Tibial nerve (tissue), 4 donors: ENCODE measurements at places on chromosomes 12 and 14. TPM values are rescaled to one million over a fixed set of nuclear protein-coding genes. Genes with fewer than 3 reads are reported as not detected.

- no peaks in the 10 kb centered on the region for H3K36me3 ChIP-seq
- DNase-seq, result no peak
- H3K27ac ChIP-seq, result no peak overlapping the region
- no peak overlapping the region for H3K4me3 ChIP-seq
These were observed 41.7 kb downstream of the TSPAN19 start for GRCh38 chr12:84994426-84994825.

The FAM186B gene
- 0.98 TPM for total RNA-seq

The GLT1D1 gene
- not detected for total RNA-seq

The JAG2 gene
- total RNA-seq, result 7.4 TPM

The SRGAP1 gene
- total RNA-seq, result 23.1 TPM

DNA sequence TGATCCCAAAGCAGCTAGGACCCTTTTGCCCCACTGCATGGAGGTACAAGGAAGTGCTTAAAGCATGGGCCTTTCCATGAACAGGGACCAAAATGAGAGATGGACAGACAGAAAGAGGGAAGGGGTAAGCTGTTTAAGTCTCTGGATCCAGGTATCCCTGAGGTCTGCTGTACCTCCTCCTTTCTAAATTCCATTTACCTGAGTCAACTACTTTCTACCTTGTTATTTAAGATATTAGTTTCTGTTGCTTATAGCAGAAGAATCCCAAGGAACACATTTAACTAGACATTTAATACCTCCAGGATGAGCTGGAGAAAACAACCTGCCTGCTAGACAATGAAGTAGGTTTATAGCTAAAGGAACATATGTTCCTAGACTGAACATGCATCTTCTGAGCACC is 157.6 kb upstream of the TMCC3 start:
- no peak for DNase-seq
- H3K4me1 ChIP-seq, result no peaks in the 10 kb centered on the region
- no peak overlapping the region for H3K27ac ChIP-seq
- no peaks in the 10 kb centered on the region for H3K36me3 ChIP-seq
- H3K4me3 ChIP-seq, result no peak overlapping the region
- no peaks in the 10 kb centered on the region for H3K27me3 ChIP-seq

- no peak for DNase-seq
- no peaks in the 10 kb centered on the region for H3K27me3 ChIP-seq
- peaks cover 42% of the 10 kb centered on the region for H3K4me1 ChIP-seq
- H3K36me3 ChIP-seq, result no peaks in the 10 kb centered on the region
These were observed 5.9 kb downstream of the GSG1 start for GRCh38 chr12:13097491-13098011.

- no peaks in the 10 kb centered on the region for H3K27me3 ChIP-seq
- no peaks in the 10 kb centered on the region for H3K4me1 ChIP-seq
- no peaks in the 10 kb centered on the region for H3K36me3 ChIP-seq
- H3K4me3 ChIP-seq, result no peak overlapping the region
- no peak for DNase-seq
- H3K27ac ChIP-seq, result no peak overlapping the region
These were observed 359.8 kb downstream of the EGLN3 start for GRCh38 chr14:33590891-33591630.

DNA sequence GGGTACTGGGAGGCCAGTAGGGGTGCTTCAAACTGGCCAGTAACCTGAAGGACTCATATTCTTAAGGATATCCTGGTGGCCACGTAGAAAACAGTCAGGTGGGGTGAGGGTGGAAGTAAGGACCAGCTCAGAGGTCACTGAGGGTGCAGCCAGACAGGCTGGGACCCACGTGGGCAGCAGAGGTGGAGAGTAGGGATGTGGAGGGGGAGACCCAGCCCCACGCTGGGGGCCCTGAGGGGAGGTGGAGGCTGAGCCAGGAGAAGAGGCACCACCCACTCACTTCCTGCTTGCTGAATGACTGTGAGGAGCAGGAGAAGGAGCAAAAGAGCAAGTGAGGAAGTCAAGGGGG is 12.6 kb upstream of the SERPINA3 start:
- peaks cover 58% of the 10 kb centered on the region for H3K4me1 ChIP-seq
- no peak for DNase-seq
- no peaks in the 10 kb centered on the region for H3K27me3 ChIP-seq
- no peak overlapping the region for H3K4me3 ChIP-seq

DNA sequence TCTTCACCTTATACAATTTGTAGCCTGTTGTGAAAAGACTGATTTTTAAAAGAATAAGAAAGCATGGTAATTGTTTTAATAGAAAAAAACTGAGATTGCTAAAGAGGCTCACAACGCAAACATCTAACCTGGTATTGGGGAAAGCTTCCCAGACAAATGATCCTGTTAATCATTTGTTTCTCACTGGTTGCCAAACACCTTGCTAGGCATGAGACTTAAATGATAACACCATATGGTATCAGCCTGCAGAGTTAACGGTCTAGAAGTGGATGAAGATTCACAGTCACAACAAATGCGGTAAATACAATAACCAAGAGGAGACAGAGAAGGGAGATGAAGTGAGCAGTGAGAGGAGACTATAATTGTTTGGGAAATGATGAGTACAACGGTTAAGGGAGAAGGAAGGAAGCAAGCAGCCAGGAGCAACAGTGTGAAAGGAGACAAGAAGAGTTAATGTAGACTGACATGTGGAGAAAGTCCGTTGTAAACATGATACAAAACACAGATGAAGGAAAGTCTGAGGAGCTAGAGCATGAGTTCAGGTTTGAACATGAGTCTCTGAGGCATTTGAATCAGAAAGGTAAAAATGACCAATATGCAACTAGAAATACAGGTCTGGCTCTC is 19.8 kb downstream of the GXYLT1 start:
- no peak overlapping the region for H3K4me3 ChIP-seq
- H3K4me1 ChIP-seq, result no peaks in the 10 kb centered on the region
- no peaks in the 10 kb centered on the region for H3K36me3 ChIP-seq
- no peak overlapping the region for H3K27ac ChIP-seq
- no peak for DNase-seq

- no peak for DNase-seq
- H3K27ac ChIP-seq, result peak overlapping the region; percentile 84
- H3K27me3 ChIP-seq, result no peaks in the 10 kb centered on the region
- no peaks in the 10 kb centered on the region for H3K36me3 ChIP-seq
- H3K4me1 ChIP-seq, result peaks cover 46% of the 10 kb centered on the region
- H3K4me3 ChIP-seq, result no peak overlapping the region
These were observed 6.5 kb upstream of the LGALS3 start for GRCh38 chr14:55122440-55122986.

The GLS2 gene
- 2.1 TPM for total RNA-seq

GRCh38 chr14:65015391-65015790 is 28.7 kb downstream of the FNTB start:
- no peaks in the 10 kb centered on the region for H3K27me3 ChIP-seq
- no peak for DNase-seq
- no peak overlapping the region for H3K27ac ChIP-seq

- DNase-seq, result no peak
- no peaks in the 10 kb centered on the region for H3K27me3 ChIP-seq
- no peaks in the 10 kb centered on the region for H3K36me3 ChIP-seq
These were observed 46.5 kb downstream of the FBXO34 start for GRCh38 chr14:55317542-55318306.

The SMIM41 gene
- total RNA-seq, result 50.6 TPM

The DUSP16 gene
- total RNA-seq, result 16.8 TPM

The GUCY2C gene
- not detected for total RNA-seq

The C12orf56 gene
- 11.6 TPM for total RNA-seq

GRCh38 chr14:89444516-89445125 is 27.6 kb upstream of the FOXN3 start:
- no peak for DNase-seq
- peaks cover 13% of the 10 kb centered on the region for H3K4me1 ChIP-seq
- no peaks in the 10 kb centered on the region for H3K36me3 ChIP-seq
- H3K27me3 ChIP-seq, result no peaks in the 10 kb centered on the region
- H3K4me3 ChIP-seq, result no peak overlapping the region
- no peak overlapping the region for H3K27ac ChIP-seq

The CBLN3 gene
- 3.3 TPM for total RNA-seq

The LBHD2 gene
- not detected for total RNA-seq

The PRIMA1 gene
- 29.8 TPM for total RNA-seq

GRCh38 chr14:105212541-105213300 is 31.6 kb upstream of the NUDT14 start:
- H3K27ac ChIP-seq, result no peak overlapping the region
- H3K27me3 ChIP-seq, result no peaks in the 10 kb centered on the region
- H3K36me3 ChIP-seq, result peaks cover 89% of the 10 kb centered on the region
- no peaks in the 10 kb centered on the region for H3K4me1 ChIP-seq
- no peak overlapping the region for H3K4me3 ChIP-seq

GRCh38 chr14:105531088-105531893 is 4.9 kb downstream of the TMEM121 start:
- no peak overlapping the region for H3K4me3 ChIP-seq
- H3K27ac ChIP-seq, result no peak overlapping the region
- peaks cover 33% of the 10 kb centered on the region for H3K36me3 ChIP-seq
- peaks cover 27% of the 10 kb centered on the region for H3K4me1 ChIP-seq
- H3K27me3 ChIP-seq, result no peaks in the 10 kb centered on the region

The PAPOLA gene
- total RNA-seq, result 140 TPM

DNA sequence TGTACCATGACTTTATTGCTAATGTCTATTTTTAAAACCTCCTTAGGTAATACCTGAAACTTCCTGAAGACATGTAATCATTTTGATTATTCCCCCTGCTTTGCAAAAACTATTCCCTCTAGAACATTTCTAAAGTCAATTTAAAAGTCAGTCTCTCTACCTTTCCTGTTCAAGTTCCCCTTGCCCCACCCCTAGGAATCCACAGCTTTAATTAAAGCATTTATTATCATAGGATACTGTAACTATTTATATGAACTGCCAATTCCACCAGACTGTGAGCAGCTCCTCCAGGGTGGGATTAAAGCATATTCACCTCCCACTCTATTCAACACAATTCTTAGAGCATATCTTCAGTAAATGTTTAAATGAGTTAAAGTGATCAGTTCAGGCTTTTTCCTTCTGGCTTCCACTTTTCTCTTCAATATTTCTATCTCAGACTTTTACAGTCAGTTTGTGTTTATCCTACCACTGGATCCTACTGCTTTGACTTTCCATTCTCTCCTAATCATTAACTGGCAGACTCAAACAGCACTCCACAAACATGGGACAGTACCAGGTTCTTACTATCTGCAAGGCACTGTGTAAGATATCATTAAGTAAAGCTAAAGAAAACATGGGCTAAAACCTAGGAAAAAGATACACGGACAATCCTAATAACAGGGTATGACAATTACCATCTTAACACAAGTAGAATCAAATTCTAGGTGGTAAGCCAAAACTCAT is 39.1 kb downstream of the PTPN21 start:
- H3K4me1 ChIP-seq, result no peaks in the 10 kb centered on the region
- no peak overlapping the region for H3K27ac ChIP-seq
- no peaks in the 10 kb centered on the region for H3K27me3 ChIP-seq
- DNase-seq, result no peak
- peaks cover 23% of the 10 kb centered on the region for H3K36me3 ChIP-seq
- H3K4me3 ChIP-seq, result no peak overlapping the region

DNA sequence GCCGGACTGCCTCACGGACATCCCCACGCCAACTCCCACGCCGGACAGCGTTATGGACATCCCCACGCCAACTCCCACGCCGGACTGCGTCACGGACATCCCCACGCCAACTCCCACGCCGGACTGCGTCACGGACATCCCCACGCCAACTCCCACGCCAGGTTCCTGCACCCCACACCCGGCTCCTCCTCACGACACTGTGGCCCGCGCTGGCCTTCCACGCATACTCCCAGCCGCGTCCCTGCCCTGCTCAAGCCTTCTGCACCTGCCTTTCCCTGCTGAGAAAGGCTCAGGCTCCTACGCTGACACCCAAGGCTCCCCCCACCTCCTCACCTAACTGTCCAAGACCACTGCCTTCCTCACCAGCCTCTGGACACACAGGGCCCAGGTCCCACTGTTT is 9.7 kb downstream of the CACNA2D4 start:
- no peak for DNase-seq
- peaks cover 6% of the 10 kb centered on the region for H3K4me1 ChIP-seq
- H3K4me3 ChIP-seq, result no peak overlapping the region
- no peaks in the 10 kb centered on the region for H3K36me3 ChIP-seq

The ASCL1 gene
- 1.6 TPM for total RNA-seq

GRCh38 chr14:103366741-103367140 is 18.5 kb upstream of the MARK3 start:
- no peak overlapping the region for H3K4me3 ChIP-seq
- no peaks in the 10 kb centered on the region for H3K27me3 ChIP-seq
- no peaks in the 10 kb centered on the region for H3K36me3 ChIP-seq
- H3K4me1 ChIP-seq, result no peaks in the 10 kb centered on the region
- no peak for DNase-seq

GRCh38 chr12:80936642-80937390 is 918 bp downstream of the LIN7A start:
- peak overlapping the region; percentile 69 for H3K4me3 ChIP-seq
- H3K4me1 ChIP-seq, result no peaks in the 10 kb centered on the region
- no peaks in the 10 kb centered on the region for H3K36me3 ChIP-seq
- no peak for DNase-seq
- peak overlapping the region; percentile 82 for H3K27ac ChIP-seq
- H3K27me3 ChIP-seq, result no peaks in the 10 kb centered on the region

The PLBD1 gene
- 12.0 TPM for total RNA-seq

- no peaks in the 10 kb centered on the region for H3K36me3 ChIP-seq
- no peak overlapping the region for H3K27ac ChIP-seq
- H3K4me3 ChIP-seq, result no peak overlapping the region
- no peak for DNase-seq
- H3K4me1 ChIP-seq, result peaks cover 1% of the 10 kb centered on the region
- no peaks in the 10 kb centered on the region for H3K27me3 ChIP-seq
These were observed 11.5 kb upstream of the KRT78 start for GRCh38 chr12:52860102-52860823.

- no peaks in the 10 kb centered on the region for H3K4me1 ChIP-seq
- DNase-seq, result no peak
- no peaks in the 10 kb centered on the region for H3K36me3 ChIP-seq
- peak overlapping the region; percentile 77 for H3K4me3 ChIP-seq
- no peaks in the 10 kb centered on the region for H3K27me3 ChIP-seq
- H3K27ac ChIP-seq, result peak overlapping the region; percentile 98
These were observed 386 bp downstream of the LIN52 start for GRCh38 chr14:74085047-74085637.

The KRT2 gene
- not detected for total RNA-seq

The RAB15 gene
- 0.22 TPM for total RNA-seq

- no peaks in the 10 kb centered on the region for H3K36me3 ChIP-seq
- H3K27ac ChIP-seq, result peak overlapping the region; percentile 98
- H3K27me3 ChIP-seq, result no peaks in the 10 kb centered on the region
- H3K4me3 ChIP-seq, result peak overlapping the region; percentile 33
- peaks cover 53% of the 10 kb centered on the region for H3K4me1 ChIP-seq
These were observed 1.1 kb upstream of the NUDT4 start for GRCh38 chr12:93376436-93377251.
